ENCODE measurements at places on chromosomes 7 and 10. TPM values are rescaled to one million over a fixed set of nuclear protein-coding genes. Genes with fewer than 3 reads are reported as not detected.

The PRSS37 gene
- not detected for total RNA-seq

The PARP12 gene
- 43.5 TPM for total RNA-seq

The CYP3A7 gene
- not detected for total RNA-seq

The MOGAT3 gene
- not detected for total RNA-seq

The SYT15 gene
- 8.8 TPM for total RNA-seq

The UFSP1 gene
- 2.0 TPM for total RNA-seq

The IGF2BP3 gene
- total RNA-seq, result 0.71 TPM

The LDB3 gene
- 67.9 TPM for total RNA-seq

The NPM3 gene
- 19.8 TPM for total RNA-seq

The FZD8 gene
- total RNA-seq, result 8.2 TPM

DNA sequence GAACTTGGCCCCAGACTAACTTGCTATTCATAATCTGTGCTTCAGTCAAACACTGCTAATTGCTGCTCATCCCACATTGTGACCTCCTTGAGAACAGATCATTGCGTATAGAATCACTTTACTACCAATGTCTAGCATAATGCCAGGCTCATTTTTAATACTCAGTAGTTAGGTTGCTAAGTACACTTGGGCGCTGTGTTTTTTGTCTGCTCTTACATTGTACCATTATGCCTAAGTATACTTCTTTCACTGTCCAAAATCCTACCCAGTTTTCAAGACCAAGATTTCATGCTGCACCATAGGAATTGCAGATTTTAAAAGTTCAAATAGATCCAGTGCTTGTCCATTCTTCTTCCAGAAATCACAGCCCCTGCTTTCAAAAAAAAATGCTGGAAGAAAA lies 32.8 kb upstream of the TMEM106B start:
- no peak for DNase-seq

GRCh38 chr10:132145002-132145401 lies 41.7 kb upstream of the DPYSL4 start:
- no peak for DNase-seq

- no peak for DNase-seq
Observed at GRCh38 chr10:71205468-71205867, 6.9 kb upstream of the UNC5B start.

DNA sequence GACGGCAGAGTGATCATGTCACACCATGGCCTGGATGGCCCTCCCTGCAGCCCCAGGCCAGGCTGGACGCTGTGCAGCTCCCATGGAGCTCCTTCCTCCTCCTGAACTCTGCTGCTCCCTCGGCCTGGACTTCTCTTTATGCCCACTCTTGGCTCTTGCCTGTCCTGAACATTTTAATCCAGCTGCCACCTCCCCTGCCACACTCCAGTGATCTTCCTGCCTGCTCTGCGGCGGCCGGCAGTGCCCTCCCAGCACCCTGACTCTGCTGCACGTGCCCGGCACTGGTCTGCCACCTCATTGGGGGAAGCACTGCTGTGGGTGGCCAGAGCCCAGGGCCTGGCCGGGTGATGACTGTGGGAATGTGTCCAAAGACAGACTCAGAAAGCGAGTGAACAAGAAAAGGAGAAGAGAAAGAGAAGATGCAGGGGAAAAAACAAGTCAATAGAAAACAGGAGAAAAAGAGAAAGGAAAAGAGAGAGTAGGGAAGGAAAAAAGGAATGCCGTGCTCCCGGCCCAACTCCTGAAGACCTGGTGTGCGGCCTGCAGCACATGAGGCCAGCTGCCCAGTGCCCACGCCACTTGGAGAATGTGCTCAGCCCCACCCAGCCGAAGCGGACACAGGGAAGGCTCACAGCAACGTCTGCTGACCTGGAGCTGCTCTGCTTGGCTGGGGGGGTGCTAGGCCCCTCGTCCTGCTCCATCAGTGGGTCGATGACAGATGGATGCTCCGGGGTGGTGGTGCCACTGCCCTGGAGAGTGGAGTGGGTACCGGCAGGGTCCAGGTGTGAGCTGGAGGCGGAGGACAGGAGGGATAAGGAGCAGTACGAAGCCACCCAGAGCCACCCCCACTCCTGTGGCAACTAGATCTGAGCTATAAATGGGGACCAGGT lies 115.9 kb downstream of the DLG5 start:
- peak; percentile 69 for DNase-seq

DNA sequence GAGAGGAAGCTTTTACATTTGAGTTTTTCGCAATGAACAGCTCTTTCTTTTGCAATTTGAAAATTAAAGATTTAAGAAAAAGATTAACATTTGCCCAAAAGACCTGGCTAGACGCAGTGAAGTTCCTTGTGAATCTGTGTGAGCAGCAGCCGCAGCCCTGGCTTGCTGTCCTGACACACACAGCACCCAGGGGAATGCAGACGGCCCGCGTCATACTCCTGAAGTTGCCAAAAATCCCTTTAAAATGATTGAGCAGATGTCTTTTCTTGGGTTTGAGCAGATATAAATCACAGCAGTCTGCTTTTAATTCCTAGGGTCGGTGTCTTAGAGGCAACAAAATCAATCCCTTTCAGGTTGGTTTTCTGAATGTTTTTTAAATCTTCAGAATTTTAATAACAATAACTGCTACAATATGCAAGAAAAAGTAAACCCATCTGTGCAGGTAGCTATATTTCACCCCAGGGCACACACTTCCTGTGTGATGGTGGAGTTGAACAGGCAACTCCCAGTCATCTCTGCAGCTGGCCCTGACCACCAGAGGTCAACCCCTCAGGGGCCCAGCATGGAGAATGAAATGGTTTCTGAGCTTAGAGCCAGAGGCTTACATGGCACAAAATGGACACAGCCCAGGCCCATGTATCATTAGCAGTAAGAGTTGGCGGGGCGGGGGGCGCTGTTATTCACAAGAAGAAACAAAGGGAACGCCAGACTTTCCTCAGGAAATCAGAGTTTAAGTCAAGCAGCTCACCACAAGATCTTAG lies 32.2 kb upstream of the TRIL start:
- peak; percentile 52 for DNase-seq

DNA sequence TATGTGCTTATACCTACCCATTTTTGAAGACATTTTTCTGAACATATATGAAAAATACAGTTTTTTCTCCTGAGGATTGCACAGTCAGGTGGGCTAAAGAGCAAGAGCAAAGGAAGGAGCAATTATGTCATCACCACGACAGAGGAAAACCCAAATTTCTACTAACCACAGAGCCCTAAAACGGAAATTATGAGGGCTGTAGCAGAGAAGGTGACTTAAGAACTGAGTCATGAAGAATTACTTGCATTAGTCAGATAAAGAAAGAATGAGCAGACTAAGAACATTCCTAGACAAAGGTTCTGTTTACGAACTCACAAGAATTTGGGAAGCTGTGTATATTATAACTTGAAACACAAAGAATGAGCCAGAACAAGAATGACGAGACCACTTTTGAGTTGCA lies 974.4 kb downstream of the NXPH1 start:
- no peak for DNase-seq

DNA sequence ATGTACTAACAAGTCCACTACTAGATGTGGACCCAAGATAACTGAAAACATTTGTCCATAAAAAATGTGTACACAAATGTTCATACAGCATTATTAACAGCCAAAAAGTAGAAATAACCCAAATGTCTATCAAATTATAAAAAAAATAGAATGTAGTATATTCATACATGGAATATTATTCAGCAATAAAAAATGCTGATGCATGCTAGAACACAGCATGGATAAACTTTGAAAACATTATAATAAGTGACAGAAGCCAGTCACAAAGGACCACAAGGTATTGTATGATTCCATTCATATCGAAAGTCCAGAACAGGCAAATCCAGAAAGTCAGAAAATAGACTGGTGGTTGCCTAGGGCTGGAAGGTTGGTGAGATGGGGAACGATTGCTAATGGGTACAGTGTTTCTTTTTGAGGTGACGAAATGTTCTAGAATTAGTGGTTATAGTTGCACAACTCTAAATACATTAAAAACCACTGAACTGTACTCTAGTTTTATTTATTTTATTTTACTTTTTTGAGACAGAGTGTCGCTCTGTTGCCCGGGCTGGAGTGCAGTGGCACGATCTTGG lies 43.3 kb upstream of the ANLN start:
- no peak for DNase-seq

GRCh38 chr7:122038904-122039303 lies 105.1 kb downstream of the AASS start:
- DNase-seq, result no peak

- DNase-seq, result no peak
Observed at GRCh38 chr7:130020434-130020833, 30.7 kb downstream of the ZC3HC1 start.

DNA sequence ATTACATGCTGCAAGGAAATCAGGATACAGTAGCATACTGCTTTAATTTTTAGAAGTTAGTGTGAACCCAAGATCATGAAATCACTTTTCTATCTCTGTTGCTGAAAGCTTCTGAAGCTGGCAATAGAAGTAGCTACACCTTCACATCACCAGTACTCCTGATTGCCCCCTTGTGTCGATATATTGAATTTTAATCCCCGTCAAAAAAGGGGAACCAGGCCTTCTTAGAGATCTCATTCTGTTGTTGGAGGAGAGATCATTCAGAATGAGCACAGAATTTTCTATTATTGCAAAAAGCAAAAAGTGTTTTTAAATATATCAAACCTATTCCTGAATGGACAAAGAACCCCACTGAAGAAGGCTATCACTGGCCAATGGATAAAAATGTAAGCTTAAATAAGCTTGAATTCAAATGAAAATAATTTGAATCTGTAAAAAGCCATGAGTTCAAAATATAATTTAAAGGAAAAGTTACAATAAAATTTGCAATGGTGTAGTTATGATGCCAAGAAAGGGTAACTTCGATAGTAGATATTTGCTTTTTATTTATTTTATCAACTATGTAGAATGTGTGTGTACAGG lies 39.7 kb upstream of the TEX47 start:
- DNase-seq, result no peak

DNA sequence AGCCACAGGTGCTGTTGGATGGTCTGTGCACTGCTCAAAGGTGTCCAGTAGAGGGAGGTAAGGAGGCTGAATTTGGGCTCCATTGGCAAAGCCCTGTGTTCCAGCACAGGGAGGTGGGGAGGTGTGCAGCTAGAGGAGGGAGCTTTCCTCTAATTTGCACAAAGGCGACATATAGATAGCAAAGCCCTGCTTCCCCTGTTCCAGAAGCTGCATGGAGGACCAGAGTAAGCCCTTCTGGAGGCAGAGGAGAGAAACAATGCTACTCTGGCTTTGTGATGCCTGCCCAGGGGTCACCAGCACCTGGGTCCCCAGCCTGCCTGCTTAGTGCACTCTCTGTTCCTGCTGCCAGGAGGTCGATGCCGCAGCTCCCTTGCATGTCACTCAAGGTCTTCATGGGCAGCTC lies 3.4 kb upstream of the ARHGAP22 start:
- no peak for DNase-seq

DNA sequence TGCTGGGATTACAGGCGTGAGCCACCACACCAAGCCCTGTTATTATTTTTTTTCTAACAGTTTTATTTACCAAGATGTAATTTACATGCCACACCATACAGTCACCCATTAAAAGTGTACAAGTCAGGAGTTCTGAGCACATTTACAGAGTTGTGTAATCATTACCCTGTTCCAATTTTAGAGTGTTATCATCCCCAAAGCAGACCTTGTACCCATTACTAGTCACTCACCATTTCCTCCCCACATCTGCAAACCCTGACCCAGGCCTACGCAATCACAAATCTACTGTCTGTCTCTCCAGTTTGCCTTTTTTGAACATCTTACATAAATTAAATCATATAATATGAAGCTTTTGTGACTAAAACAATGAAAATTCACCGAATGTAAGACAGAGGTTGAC lies 402.9 kb upstream of the FOXK1 start:
- no peak for DNase-seq

- DNase-seq, result no peak
Observed at GRCh38 chr7:14834456-14834855, 68.1 kb downstream of the DGKB start.

DNA sequence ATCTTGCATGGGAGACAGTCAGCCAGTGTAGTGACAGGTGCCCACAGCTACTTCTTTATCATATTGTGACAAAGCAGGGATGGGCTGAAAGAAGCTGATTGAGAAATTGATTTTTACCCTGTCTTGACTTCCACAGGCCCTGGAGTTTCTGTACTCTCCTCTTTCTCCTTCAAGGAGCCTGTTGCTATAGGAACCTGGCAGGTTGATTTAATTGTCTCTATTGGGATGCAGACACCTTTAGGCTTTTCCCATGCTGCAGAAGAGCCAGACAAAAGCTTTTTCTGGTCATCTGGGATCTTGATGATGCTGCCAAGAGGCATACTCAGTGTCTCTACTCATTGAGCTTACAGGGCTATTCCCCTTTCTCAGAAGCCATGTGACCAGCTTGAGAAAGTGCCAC lies 754.8 kb downstream of the KCNMA1 start:
- DNase-seq, result no peak

DNA sequence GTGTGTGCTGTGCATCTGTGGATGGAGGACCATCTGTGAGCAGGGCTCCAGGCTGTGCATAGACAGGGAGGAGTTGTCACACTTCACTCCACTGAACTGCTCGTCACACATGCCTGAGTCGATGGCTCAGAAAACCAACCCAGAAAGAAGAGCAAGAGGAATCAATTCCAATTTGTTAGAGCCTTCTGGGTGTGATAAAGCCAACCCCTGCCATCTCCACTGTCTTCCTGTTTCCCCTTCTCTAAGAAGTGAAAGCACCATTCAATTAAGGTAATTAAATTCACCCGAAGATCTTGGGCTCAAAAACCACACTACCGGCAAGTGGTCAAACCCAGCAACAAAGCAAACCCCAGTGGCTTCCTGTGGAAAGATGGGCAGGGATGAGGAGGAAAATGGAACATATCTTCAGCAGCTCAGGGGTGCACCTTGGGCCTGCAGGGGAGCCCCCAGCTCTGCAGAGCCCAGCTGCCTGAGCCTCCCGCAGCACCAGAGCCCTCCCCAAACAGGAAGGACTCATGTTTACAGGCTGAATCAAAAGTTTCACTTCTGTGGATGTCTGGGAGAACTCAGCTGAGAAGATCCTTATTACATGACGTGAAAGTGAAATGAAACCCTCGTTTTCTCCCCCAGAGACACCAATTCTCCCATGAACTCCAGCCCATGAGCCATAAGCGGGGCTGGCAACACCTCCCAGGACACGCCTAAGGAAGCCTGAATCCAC lies 10.9 kb downstream of the C10orf71 start:
- DNase-seq, result no peak

DNA sequence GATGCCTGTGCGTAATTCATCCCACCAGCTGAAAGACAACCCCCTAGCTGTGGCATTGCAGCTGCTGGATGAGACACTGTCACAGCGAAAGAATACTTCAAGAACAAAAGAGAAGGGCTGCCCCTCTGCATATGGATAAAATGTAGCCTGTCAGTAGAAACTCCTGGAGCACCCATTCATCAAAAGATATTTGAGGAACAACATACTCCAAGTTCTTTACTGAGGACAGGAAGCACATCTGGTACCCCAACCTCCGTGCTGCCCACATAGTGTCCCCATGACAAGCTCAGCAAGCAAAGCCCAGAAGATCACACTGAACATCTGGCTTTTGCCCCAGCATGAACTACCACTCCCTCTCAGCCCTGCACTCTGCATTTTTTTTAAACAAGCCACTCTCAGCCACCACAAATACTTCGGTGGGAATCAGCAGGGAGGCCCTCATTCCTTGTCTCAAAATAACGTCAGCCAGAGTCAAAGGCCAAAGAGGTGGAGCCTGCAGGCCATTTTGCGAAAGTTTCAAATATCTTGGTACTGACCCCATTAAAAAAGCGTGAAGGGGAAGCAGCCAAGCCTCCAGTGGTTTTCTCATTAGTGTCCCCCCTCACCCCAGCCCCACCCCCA lies 1.7 kb downstream of the CREB3L2 start:
- DNase-seq, result peak; percentile 62

GRCh38 chr7:116724560-116725231 lies 52.7 kb downstream of the MET start:
- no peak for DNase-seq

- no peak for DNase-seq
Observed at GRCh38 chr7:11835260-11835659, 3.3 kb upstream of the THSD7A start.

Measured in aorta (tissue), 5 donors.